ENCODE measurements at places on chromosomes 3 and 15. TPM values are rescaled to one million over a fixed set of nuclear protein-coding genes. Genes with fewer than 3 reads are reported as not detected.

DNA sequence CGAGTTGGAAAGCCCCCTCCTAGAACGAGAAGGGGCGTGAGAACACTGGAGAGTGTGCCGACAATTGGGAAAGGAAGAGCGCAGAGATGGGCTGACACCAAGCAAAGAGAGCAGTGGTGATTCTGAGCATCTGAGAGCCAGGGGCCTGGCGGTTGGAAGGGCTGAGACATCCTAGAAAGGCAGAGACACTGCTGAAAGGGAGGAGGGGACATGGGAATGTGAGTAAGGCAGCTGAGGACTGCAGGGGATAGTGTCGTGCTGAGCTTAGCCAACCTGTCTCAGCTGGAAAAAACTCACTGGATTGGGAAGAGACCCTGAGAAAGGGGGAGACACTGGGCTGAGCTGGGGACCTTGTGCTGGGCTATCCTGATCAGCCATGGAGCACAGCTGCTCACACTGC lies 58.1 kb upstream of the SLC6A6 start:
- DNase-seq, result no peak
- H3K27me3 ChIP-seq, result no peaks in the 10 kb centered on the region
- H3K4me1 ChIP-seq, result no peaks in the 10 kb centered on the region
- H3K27ac ChIP-seq, result no peak overlapping the region
- H3K4me3 ChIP-seq, result no peak overlapping the region
- H3K36me3 ChIP-seq, result no peaks in the 10 kb centered on the region

DNA sequence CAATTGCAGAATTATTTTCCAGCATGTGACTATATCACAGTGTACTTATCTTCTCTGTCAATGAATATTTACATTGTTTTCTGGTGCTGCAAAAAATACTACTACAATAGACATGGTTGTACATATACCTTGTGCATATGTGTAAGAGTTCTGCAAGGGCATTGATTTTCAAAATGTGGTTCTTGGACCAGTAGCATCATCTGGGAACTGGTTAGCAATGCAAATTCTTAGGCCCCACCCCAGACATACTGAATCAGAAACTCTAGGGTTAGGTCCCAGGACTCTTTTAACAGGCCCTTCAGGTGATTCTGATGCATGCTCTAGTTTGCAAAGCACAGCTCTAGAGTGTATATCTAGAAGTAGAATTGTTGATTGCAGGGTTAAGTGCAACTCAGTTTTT lies 292.3 kb downstream of the ZNF621 start:
- peaks cover 8% of the 10 kb centered on the region for H3K27me3 ChIP-seq
- H3K4me3 ChIP-seq, result no peak overlapping the region
- DNase-seq, result no peak
- H3K4me1 ChIP-seq, result no peaks in the 10 kb centered on the region

- no peak for DNase-seq
- no peaks in the 10 kb centered on the region for H3K4me1 ChIP-seq
- H3K4me3 ChIP-seq, result no peak overlapping the region
- H3K27ac ChIP-seq, result no peak overlapping the region
- peaks cover 3% of the 10 kb centered on the region for H3K27me3 ChIP-seq
- H3K36me3 ChIP-seq, result no peaks in the 10 kb centered on the region
Measured at GRCh38 chr3:69803681-69804270, 64.5 kb downstream of the MITF start.

DNA sequence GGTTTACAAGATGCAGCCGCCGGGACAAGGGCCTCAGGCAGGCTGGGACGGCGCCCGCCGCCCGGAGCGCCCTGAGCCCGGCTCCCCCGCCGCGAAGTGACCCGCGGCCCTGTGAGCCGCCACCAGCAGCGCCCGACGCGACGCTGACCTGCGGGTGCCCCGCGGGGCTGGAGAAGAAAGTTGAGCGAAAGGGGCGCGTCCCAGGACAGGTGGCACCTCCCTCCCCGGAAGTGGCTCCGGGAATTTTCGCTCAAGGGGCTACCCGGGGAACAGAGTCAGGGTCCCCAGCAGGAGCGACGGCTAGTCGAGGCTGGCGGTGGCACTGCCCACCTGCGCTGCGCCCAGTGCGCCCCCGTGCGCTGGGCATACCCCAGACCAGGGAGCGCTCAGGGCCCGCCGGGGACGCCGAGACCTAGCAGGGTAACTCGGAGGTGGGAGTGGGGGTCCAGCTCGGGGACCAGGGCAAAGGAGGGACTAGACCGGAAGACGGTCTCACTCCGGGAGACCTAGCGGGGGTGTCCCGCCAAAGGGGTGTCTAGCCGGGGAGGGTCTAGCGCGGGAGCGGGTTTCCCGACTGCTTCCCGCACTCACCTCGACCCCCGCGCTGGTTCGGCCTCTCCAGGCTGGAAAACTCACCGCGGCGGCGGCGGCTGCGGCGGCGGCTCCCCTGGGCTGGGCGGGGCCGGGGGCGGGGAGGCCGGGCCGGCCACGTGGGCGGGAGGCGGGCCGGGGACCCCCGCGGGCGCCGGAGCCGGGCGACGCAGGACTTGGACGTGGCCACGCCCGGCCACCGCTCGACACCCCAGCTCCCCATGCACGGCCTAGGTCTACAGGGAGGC lies 18.4 kb downstream of the SPATA12 start:
- no peaks in the 10 kb centered on the region for H3K36me3 ChIP-seq
- peaks cover 50% of the 10 kb centered on the region for H3K27me3 ChIP-seq
- H3K4me1 ChIP-seq, result no peaks in the 10 kb centered on the region

GRCh38 chr15:39621210-39621609 lies 40.3 kb downstream of the THBS1 start:
- no peak overlapping the region for H3K27ac ChIP-seq
- DNase-seq, result no peak
- H3K4me1 ChIP-seq, result peaks cover 39% of the 10 kb centered on the region
- H3K36me3 ChIP-seq, result peaks cover 5% of the 10 kb centered on the region

GRCh38 chr3:192177383-192177782 lies 550.0 kb downstream of the FGF12 start:
- H3K27ac ChIP-seq, result no peak overlapping the region
- H3K4me3 ChIP-seq, result no peak overlapping the region
- no peaks in the 10 kb centered on the region for H3K36me3 ChIP-seq
- peaks cover 3% of the 10 kb centered on the region for H3K27me3 ChIP-seq

GRCh38 chr3:94234177-94234788 lies 171.4 kb downstream of the NSUN3 start:
- H3K27me3 ChIP-seq, result no peaks in the 10 kb centered on the region
- no peak overlapping the region for H3K4me3 ChIP-seq
- H3K27ac ChIP-seq, result no peak overlapping the region
- H3K36me3 ChIP-seq, result no peaks in the 10 kb centered on the region
- DNase-seq, result peak; percentile 18

GRCh38 chr15:69045802-69046201 lies 31.3 kb downstream of the NOX5 start:
- no peaks in the 10 kb centered on the region for H3K36me3 ChIP-seq
- H3K27me3 ChIP-seq, result peaks cover 2% of the 10 kb centered on the region
- DNase-seq, result no peak
- H3K27ac ChIP-seq, result no peak overlapping the region
- H3K4me1 ChIP-seq, result no peaks in the 10 kb centered on the region
- H3K4me3 ChIP-seq, result no peak overlapping the region

DNA sequence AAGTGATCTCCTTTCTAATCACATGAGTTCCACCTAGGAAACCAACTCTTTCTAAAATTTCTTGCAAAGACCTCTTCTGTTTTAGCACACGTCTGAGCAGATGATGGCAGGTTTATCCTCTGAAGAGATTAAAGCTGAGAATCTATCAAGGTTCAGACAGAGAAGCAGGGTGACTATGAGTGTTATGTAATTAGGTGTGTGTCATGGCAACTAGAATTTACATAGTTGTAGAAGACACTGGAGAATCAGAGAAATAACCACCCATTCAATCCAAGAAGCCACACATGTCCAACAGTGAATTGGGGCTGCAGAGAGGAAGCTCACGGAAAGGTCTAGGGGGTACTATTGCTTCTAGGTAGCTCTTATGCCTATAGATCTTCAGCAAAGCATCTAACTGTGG lies 600.5 kb downstream of the PYDC2 start:
- H3K4me3 ChIP-seq, result no peak overlapping the region
- H3K4me1 ChIP-seq, result no peaks in the 10 kb centered on the region

DNA sequence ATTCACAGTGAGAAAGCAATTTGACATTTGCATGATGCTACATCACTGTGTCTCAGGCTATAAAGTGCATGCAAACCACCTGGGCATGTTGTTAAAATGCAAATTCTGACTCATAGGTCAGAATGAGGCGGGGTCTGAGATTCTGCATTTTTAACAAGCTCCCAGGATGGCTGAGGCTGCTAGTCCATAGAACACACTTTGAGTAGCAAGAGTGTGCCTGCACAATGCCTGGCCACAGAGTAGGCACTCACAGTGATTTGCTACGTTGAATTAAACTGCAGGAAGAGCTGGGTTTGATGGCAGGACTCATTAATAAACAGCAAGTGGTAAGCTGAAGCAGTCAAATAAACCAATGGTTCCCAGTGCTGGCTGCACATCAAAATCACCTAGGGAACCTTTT lies 48.1 kb downstream of the NTRK3 start:
- H3K36me3 ChIP-seq, result no peaks in the 10 kb centered on the region
- DNase-seq, result no peak
- H3K27ac ChIP-seq, result no peak overlapping the region
- no peaks in the 10 kb centered on the region for H3K4me1 ChIP-seq
- peaks cover 8% of the 10 kb centered on the region for H3K27me3 ChIP-seq

DNA sequence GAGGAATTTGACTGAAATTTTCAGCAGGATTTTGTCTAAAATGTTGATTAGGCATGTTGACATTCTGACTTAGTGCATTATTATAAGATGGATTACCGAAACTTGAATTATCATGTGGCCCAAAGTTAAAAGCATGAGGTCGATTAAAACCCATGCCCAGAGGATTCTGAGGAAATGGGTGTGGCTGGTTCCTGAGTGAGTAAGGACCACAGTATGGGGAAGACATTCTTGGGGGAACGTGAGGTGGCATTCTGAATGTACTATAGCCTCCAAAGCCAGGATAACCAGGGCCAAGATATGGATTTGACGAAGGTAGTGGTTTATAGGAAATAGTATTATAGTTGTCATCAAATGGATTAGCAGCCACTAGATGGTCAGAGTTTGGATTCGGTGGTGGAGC lies 38.7 kb upstream of the DNAAF4 start:
- H3K27me3 ChIP-seq, result peaks cover 13% of the 10 kb centered on the region
- no peak overlapping the region for H3K4me3 ChIP-seq
- no peak overlapping the region for H3K27ac ChIP-seq
- DNase-seq, result no peak

- H3K4me1 ChIP-seq, result peaks cover 53% of the 10 kb centered on the region
- H3K27ac ChIP-seq, result no peak overlapping the region
- H3K27me3 ChIP-seq, result no peaks in the 10 kb centered on the region
- no peak for DNase-seq
- H3K4me3 ChIP-seq, result no peak overlapping the region
Measured at GRCh38 chr15:74011610-74012009, 17.1 kb downstream of the PML start.

DNA sequence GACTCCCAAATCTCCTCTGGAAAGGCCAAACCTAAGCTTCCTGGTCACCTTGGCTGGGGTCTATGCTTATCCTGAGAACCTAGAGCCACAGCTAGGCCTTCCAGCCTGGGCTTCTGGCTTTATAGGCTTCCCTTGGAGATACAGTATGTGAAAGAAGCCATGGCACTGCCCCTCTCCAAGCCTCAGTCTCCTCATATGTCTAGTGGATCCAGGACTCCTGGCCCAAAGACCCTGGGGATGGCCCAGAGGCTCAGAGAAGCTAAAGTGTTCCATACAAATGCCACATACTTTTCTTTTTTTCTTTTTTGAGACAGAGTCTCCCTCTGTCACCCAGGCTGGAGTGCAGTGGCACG lies 8.6 kb downstream of the ACAA1 start:
- no peak overlapping the region for H3K27ac ChIP-seq

GRCh38 chr3:197718891-197719290 lies 17.8 kb downstream of the RUBCN start:
- no peak overlapping the region for H3K4me3 ChIP-seq
- H3K36me3 ChIP-seq, result peaks cover 48% of the 10 kb centered on the region
- no peaks in the 10 kb centered on the region for H3K27me3 ChIP-seq
- peaks cover 19% of the 10 kb centered on the region for H3K4me1 ChIP-seq

GRCh38 chr3:148329481-148330235 lies 368.0 kb upstream of the AGTR1 start:
- no peaks in the 10 kb centered on the region for H3K4me1 ChIP-seq
- no peak overlapping the region for H3K27ac ChIP-seq

DNA sequence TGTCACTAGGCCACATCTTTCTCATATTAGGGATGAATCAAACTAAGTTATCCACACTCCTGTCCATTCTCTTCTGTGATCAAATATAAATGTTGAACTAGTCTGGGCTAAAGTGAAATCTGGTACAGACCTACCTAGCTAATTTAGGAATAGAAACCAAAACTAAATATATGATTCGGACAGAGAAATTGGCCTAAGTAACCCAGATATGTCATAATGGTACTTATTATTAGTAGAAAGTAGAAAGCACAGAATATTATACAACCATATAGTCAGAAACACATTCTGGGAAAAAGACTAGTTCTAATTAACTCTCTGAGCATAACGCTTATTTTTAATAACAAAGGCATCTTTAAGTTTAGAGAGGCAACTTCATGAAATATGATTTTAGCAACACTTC lies 389.0 kb downstream of the LSAMP start:
- no peaks in the 10 kb centered on the region for H3K36me3 ChIP-seq
- H3K4me3 ChIP-seq, result no peak overlapping the region
- H3K27ac ChIP-seq, result no peak overlapping the region
- H3K27me3 ChIP-seq, result peaks cover 3% of the 10 kb centered on the region
- DNase-seq, result no peak

GRCh38 chr3:148551767-148552260 lies 145.9 kb upstream of the AGTR1 start:
- no peaks in the 10 kb centered on the region for H3K36me3 ChIP-seq
- H3K27ac ChIP-seq, result no peak overlapping the region
- H3K4me1 ChIP-seq, result no peaks in the 10 kb centered on the region

- H3K27me3 ChIP-seq, result no peaks in the 10 kb centered on the region
- H3K27ac ChIP-seq, result no peak overlapping the region
- no peaks in the 10 kb centered on the region for H3K36me3 ChIP-seq
- no peaks in the 10 kb centered on the region for H3K4me1 ChIP-seq
- DNase-seq, result no peak
Measured at GRCh38 chr3:24812116-24812515, 317.5 kb upstream of the THRB start.

DNA sequence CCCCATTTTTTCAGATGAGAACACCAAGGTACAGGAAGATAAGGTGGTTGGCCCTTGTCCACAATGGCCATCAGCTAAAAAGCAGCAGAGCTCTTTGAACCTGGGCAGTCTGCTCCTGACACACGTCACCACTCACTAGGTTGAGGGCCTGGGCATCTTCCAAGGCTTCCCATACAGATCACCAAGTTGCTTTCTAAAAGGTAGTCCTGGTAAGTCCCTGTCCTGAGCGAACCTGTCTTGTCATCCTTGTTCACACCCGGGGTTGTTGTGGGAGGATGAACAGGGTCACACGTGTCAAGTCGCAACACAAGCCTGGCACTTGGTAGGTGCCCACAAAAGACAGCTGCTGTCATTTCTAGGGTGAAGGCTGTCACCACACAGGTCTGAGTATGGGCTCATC lies 260.4 kb downstream of the EPHB1 start:
- H3K4me1 ChIP-seq, result no peaks in the 10 kb centered on the region
- peaks cover 3% of the 10 kb centered on the region for H3K27me3 ChIP-seq
- H3K36me3 ChIP-seq, result no peaks in the 10 kb centered on the region
- no peak overlapping the region for H3K4me3 ChIP-seq

MST1R gene
- total RNA-seq, result 0.86 TPM

IRAK2 gene
- 4.0 TPM for total RNA-seq

FANCD2OS gene
- not detected for total RNA-seq

PTX3 gene
- total RNA-seq, result 0.18 TPM

SLC38A3 gene
- not detected for total RNA-seq

C3orf52 gene
- total RNA-seq, result 9.3 TPM

CADPS gene
- total RNA-seq, result not detected

ADCY5 gene
- not detected for total RNA-seq

GRK7 gene
- total RNA-seq, result not detected

All from activated CD4-positive, alpha-beta T cell treated with anti-CD3 and anti-CD28 coated beads for 36 hours (primary cell).